Stimulated activated naive CD4-positive, alpha-beta T cell (primary cell): ENCODE measurements at places on chromosomes 6 and 20.

DNA sequence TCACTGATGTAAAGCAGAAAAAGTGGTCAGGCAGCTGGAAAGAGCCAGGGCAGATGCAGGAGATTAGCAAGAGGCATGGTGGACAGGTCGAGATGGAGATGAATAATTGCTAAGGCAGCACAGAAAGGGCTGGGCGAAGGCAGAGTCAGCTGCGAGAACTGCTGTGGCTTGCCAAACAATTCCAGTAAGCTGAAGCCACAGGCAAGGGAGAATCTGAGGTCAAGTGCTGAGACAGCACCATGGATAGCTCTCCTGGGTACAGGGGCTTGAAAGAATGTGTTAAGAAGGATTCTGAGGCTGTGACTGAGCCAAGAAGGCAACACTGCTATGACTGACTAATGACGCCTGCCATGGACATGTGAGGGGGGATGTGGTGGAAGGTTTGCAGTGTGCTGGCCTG lies 220.8 kb upstream of the FOXA2 start:
- DNase-seq = no peak

GRCh38 chr6:166398348-166398747 lies 15.6 kb upstream of the MPC1 start:
- no peak for DNase-seq

DNA sequence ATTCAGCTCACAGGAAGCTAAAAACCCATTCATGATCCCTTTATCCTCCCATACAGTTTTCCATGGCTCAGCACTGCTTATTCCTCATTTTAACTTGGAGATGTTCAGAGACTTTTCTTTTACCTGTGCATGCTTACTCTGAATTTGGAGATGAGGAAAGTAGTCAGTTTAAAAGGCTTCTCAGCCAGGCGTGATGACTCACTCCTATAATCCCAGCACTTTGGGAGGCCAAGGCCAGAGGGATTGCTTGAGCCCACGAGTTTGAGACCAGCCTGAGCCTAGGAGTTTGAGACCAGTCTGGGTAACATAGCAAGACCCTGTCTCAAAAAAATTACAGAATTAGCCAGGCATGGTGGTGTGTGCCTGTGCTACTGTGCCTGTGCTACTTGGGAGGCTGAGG lies 30.3 kb upstream of the TMEM217 start:
- no peak for DNase-seq

DNA sequence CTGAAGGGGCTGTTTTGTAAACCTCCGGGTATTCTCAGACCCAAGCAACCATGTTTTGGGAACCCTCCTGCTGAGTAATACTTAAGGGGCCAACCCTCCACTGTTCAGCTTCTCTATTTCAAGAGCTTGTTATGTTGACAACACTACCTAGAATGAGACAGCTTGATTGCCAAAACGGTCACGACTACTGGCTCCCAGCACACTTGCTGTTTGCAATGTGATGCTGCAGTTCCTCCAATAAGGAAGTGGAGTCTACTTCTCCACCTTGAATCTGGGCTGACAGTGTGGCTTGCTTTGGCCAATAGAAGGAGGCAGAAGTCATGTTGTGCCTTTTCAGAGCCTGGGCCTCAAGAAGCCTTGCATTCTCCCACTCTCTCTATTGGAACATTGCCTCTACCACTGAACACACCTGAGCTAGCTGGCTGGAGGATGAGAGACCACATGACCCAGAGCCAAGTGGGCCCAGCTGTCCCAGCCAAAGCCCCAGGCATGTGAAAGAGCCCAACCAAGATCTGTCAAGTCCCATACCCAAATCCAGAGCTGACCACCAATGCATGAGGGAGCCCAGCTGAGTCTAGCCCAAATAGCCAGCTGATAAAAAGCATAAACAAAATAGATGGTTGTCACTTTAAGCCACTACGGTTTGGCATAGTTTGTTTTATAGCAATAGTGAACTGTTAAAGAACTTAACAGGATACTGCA lies 108.0 kb downstream of the PRND start:
- DNase-seq = no peak

- DNase-seq = no peak
Observed at GRCh38 chr6:167866642-167867041, 39.9 kb downstream of the AFDN start.

GRCh38 chr6:167573461-167574215 lies 248.8 kb downstream of the TTLL2 start:
- DNase-seq = no peak

DNA sequence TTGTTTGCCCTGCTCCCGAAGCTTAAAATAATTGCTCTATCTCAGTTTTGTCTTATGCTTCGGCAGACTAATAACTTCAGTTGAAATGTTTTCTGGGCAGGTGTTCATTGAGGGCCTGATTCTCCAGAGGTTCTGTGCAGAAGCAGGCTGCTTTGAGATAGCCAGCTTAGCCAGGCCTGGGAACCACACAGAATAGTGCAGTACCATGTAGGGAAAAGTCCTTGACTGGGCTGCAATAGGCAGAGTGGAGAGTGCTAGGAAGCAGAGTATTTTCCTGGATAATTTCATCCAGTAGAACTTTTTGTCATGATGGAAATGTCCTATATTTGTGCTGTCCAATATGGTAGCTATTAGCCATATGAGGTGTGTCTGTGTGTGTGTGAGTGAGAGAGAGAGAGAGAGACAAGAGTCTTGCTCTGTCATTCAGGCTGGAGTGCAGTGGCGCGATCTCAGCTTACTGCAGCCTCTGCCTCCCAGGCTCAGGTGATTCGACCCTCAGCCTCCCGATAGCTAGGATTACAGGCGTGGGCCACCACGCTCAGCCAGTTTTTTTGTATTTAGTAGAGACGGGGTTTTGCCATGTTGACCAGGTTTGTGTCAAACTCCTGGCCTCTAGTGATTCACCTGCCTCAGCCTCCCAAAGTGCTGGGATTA lies 15.9 kb downstream of the TOP1 start:
- DNase-seq = no peak

DNA sequence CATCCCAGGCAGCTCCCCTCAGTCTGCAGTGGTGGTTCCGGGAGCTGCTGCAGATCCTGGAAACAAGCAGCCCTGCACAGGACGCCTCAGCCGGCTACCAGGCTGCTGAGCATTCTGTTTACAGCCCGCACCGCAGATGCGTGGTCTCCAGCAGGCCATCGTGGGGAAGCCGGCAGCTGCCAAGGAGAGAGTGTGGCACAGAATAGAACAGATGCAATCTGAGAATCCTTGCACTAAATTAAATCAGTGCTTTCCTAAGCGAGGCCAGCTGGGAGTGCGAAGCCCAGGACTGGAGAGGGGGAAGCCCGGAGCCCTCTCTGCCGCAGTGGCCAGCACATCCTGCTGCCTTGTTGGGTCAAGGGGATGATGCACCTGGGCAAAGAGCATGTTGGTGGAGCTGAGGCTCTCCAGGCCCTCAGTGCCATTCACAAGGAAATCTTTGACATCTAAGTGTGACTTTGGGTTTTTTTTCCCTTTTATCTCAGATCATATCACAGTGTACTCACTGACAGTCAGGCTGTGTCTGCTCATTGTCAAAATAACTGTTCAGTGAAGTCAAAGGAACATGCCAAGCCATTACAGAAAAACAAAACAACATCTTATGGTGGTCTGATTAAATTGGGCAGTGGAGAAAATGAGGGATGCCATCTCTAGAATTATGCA lies 118.1 kb downstream of the SYNDIG1 start:
- DNase-seq = no peak

DNA sequence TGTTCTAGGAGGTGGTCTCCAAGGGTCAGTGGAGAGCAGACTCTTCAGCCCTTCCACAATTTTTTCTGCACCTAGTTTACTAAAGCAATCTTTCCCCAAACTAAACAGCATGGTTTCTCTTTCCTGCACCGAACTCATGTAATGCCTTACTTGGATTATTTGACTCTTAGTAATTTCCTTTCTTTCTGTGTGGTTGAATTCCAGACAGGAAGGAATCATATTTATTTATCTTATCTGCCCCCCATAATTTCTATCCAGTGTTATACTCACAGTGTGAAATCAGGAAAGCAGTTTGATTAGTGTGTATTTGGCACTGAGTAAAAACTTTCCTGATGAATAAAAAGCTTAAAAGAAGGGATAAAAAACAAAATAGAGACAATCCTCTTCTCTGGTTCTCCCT lies 140.3 kb upstream of the STMND1 start:
- no peak for DNase-seq

DNA sequence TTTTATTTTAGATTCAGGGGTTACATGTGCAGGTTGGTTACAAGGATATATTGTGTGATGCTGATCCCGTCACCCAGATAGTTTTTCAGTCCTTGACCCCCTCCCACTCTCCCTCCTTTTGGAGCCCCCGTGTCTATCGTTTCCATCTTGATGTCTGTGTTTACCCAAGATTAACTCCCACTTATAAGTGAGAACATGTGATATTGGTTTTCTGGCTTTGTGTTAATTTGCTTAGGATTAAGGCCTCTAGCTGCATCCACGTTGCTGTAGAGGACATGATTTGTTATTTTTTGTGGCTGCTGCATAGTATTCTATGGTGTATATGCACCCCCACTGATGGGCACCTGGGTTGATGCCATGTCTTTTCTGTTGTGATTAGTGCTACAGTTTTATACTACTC lies 178.6 kb downstream of the PLCB1 start:
- no peak for DNase-seq

DNA sequence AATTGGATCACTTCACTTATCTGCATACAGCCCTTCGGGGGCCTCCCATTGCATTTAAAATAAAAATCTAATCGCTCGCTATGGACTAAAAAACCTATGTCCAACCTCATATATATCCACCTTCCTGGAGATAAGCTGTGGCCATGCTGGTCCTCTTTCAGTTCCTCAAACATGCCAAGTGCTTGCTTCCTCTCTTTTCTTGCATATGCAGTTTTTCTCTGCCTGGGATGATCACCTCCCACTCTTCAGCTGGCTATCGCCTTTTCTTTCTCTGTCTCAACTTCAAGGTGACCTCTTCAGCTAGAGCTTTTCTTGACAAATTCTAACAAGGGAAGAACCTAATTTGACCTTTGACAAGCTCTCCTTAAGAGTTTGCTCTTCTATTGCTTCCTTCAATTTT lies 5.6 kb upstream of the TFB1M start:
- no peak for DNase-seq

DNA sequence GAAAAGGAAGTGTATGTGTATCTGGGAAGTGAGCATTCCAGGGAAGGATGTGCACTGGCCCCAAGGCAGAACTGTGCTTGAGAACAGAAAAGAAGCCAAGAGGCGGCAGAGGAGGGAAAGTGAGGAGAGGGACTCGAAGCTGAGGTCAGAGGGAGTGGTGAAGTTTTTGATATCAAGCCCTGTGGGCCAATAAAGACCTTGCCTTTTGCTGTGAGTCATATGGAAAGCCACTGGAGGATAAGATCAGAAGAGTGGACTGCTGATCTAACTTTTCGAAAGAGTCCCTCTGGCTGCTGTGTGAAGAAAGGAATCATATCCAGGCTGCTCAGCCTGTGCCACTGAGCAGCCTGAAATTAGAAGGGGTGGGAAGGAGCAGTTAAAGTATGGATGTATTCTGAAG lies 99.4 kb downstream of the EYA4 start:
- no peak for DNase-seq

DNA sequence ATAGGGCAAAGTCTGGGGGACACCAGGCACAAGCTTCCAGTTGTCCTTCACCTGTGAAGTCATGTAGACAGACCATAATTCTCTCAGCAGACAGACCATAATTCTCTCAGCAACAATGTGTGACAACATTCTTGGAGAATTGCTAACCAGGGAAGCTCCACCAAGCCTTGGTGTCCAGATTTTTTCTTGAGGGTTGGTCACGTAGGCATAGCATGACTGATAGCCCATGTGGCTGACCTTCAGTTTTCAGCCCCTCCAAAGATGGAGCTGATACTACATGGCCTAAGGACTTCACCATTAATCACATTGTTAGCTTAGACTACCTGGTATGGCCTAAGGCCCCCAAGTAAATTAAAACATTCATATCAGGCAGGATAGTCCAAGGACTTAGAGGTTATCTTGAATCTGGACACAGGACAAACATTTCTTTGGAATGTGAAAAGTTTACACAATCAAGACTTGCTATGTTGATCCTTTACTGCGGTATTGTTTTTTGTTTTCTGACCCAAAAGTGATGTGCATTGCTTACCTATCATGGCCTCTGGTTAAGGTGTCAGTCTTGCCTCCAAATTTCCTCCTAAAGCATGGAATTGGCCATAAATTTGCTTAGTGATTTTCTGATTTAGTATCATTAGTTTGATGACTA lies 76.9 kb downstream of the CEP57L1 start:
- no peak for DNase-seq

DNA sequence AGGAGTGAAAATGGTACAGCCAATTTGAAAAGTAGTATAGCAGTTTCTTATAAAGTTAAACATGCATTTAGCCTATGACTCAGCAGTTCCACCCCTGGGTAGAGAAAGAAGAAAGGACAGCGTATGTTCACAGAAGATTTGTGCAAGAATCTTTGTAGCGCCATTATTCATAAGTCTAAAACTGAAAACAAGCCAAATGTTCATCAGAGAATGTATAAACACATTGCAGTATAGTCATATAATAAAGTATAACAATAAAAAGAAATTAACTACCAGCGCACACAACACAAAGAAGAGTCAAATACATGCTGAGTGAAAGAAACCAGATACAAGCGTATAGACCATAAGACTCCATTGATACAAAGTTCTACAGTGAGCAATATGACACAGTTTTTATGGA lies 294.0 kb downstream of the SAMD5 start:
- DNase-seq = no peak

DNA sequence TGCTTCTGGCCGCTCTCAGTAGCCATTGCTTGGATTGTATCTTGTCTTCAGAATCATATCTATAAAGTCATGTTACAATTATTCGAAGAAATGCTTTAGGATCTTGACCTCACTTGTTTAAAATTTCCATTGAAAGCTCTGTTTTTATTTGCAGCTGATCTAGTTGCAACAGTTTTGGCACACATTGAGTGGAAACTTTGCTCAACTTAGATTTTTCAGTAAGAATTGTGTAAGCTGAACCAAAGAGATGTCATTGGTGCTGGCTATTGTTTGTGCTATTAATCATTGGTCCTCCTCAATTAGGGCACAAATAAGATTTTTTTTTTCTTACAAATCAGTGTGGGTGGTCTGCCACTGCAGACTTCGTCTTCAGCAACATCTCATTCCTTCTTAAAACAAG lies 649.2 kb downstream of the MMUT start:
- DNase-seq = no peak

GRCh38 chr20:58666702-58667101 lies 15.6 kb downstream of the STX16 start:
- DNase-seq = no peak

- no peak for DNase-seq
Observed at GRCh38 chr6:12265791-12266190, 24.4 kb upstream of the EDN1 start.

- no peak for DNase-seq
Observed at GRCh38 chr20:59297686-59298085, 2.7 kb upstream of the EDN3 start.

- no peak for DNase-seq
Observed at GRCh38 chr6:69594405-69594804, 202.4 kb downstream of the LMBRD1 start.

- DNase-seq = no peak
Observed at GRCh38 chr20:16641511-16642023, 68.3 kb upstream of the KIF16B start.

- peak; percentile 48 for DNase-seq
Observed at GRCh38 chr6:34792605-34793500, 970 bp downstream of the BLTP3A start.
